ENCODE measurements at places on chromosomes 3 and 15.

DNA sequence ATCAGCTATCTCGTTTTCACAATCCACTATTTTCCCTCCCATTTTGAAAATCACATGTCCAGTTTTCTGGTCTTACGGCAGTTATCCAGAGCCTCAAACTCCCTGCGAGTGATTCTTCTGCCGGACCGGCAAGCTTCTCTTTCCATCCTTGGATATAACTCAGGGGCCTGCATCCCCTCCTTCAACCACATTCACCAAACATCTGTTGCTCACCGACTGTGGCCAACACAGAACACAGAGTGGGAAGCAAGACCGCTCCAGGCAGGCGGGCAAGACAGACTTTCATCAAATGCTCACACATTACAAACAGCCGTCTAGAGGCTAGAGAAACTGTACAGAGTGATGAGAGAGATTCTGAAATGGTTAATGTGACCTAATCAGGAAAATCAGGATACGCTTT lies 7.6 kb upstream of the SLC12A8 start:
- DNase-seq = no peak

- no peak for DNase-seq
Observed at GRCh38 chr15:98667521-98668179, 19.3 kb downstream of the IGF1R start.

DNA sequence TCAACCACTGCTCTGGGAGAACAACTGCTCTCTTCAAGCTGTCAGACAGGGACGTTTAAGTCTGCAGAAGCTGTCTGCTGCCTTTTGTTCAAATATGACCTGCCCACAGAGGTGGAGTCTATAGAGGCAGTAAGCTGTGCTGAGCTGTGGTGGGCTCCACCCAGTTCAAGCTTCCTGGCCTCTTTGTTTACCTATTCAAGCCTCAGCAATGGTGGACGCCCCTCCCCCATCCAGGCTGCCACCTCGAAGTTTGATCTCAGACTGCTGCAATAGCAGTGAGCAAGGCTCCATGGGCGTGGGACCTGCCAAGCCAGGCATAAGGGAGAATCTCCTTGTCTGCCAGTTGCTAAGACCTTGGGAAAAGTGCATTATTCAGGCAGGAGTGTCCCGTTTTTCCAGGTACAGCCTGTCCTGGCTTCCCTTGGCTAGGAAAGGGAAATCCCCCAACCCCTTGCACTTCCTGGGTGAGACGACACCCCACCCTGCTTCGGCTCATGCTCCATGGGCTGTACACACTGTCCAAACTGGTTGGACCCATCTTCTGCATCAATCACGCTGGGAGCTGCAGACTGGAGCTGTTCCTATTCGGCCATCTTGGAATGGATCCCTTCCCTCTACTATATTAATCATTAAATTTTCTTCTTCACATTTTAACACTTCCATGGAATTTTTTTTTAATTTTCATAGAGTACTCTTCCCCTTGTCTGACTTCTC lies 167.0 kb upstream of the UBE2E2 start:
- DNase-seq = no peak

- DNase-seq = no peak
Observed at GRCh38 chr3:13574798-13575451, 26.0 kb downstream of the FBLN2 start.

GRCh38 chr3:149476225-149476624 lies 1.7 kb downstream of the TM4SF4 start:
- no peak for DNase-seq

DNA sequence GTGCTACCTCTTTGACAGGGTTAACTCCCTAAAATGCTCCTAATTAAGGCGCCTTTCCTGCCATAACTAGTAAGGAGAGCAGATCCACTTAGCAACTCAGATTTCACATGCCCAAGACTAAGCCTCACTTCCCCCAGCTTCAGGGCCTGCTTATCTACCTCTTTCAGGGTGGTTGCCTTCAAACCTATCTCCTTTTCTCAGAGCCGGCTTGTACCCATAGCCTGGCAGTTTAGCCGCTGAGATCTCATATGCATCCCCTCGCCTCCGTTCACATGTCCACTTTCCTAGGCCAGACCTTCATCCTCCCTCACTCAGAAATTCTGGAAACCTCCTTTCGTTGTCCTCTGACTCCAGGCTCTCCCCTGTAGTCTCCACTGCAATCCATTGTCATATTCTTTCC lies 1.0 kb upstream of the FSTL1 start:
- DNase-seq = no peak
